Endodermal cell (in vitro differentiated cells): ENCODE measurements at places on chromosomes 5 and 9. TPM values are rescaled to one million over a fixed set of nuclear protein-coding genes. Genes with fewer than 3 reads are reported as not detected.

AGXT2 gene
- total RNA-seq = not detected in 3 replicates

PCDHAC1 gene
- total RNA-seq = 5.3 and 6.1 TPM in 2 replicates

SEC16A gene
- 39.1 to 60.7 TPM (median 58.5 TPM) in 3 replicates for total RNA-seq

PPP2R2B gene
- 0.80 to 3.5 TPM (median 3.3 TPM) in 3 replicates for total RNA-seq

MLANA gene
- not detected in 2 replicates for total RNA-seq

MUSK gene
- not detected in 2 replicates for total RNA-seq

PCDHB15 gene
- 7.5 and 9.8 TPM in 2 replicates for total RNA-seq

BRD3 gene
- total RNA-seq = 84.6 and 103 TPM in 2 replicates

DNA sequence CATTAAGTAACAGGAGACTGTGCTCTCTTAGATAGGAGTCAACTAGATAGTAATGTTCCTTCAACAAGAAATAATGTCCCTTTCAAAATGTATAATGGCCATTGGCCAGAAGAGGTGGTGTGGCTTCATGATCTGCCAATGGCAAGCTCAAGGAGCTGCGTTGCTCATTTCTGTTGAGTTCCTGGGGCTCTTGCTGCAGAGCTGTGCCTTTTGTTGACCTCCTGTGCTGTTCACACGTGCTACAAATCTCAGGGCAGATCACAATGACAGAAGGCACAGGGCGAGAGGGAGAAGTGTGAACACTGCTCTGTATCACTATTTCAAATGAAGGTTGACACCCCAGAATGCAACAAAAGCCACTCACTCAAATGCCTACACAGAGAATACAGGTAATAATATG lies 16.0 kb upstream of the TBC1D2 start:
- DNase-seq = peak; percentile 76

DNA sequence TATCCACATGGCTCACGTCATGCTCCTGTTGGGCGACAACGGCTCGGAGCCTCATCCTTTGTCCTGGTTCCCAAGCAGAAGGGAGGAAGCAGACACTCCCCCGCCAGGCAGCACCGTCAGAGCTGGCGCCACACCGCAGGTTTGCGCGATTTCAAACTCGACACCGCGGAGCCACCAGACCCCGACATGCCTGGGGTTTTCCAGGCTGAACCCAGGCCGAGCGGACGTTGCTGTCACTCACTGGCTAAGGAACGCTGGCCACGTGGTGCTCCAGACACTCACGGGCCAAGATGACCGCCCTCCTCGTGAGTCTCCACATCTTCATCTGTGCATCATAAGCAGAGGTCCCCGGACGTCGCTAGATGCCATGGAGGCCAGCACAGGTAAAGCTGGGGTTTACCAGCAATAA lies 9.0 kb downstream of the TERT start:
- peak; percentile 26 for DNase-seq

GRCh38 chr9:83061036-83061435 lies 1.9 kb downstream of the RASEF start:
- no peak for DNase-seq

- no peak for DNase-seq
These were observed 174.3 kb downstream of the TRPM3 start for GRCh38 chr9:70947086-70947485.

- no peak for DNase-seq
These were observed 114.8 kb downstream of the ROR2 start for GRCh38 chr9:91835216-91835615.

- no peak for DNase-seq
These were observed 13.4 kb downstream of the ELOVL7 start for GRCh38 chr5:60830581-60831127.

GRCh38 chr9:125361837-125362531 lies 100.4 kb downstream of the GAPVD1 start:
- DNase-seq = peak; percentile 76

GRCh38 chr5:1891391-1891790 lies 8.7 kb upstream of the IRX4 start:
- DNase-seq = no peak

- DNase-seq = peak; percentile 54
These were observed 67.1 kb upstream of the CDK20 start for GRCh38 chr9:88041447-88041846.

GRCh38 chr9:121667214-121667613 lies 15.8 kb downstream of the DAB2IP start:
- no peak for DNase-seq

- DNase-seq = no peak
These were observed 529.1 kb upstream of the BRINP1 start for GRCh38 chr9:119898316-119898715.

DNA sequence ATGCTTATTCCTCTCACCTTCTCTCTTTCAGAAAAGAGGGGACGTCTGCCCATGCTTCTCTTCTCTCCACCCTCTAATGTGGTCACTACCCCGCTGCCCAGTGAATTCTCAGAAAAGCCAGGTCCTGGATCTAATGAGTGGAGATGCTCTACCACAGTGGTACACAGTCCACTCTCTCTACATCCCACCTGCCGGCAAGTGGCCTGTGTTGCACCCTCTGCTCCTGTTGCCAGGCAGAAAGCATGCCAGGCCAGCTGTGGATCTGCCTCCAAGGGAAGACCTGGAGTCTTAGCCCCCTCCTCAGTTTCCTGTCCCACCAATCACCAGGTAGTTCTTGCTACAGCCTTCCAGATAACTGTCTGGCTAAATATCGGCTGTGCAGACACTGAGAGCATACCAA lies 71.2 kb upstream of the SPDL1 start:
- DNase-seq = no peak

DNA sequence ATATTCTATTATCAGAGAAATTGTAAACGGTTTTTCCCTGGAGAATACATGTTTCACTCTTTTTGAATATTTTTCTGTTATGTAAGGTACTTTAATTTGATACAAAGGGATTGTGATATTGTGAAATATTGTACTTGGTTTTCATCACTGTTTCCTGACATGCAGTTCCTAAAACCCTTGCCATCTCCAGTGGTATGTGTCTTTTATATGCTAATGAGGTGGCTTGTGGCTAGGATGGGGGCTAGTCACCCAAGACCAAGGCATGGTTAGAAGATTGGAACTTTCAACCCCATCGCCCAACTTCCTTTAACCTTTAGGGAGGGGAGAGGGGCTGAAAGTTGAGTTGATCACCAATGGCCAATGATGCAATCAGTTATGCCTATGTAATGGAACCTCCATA lies 160.6 kb downstream of the TAF11L14 start:
- no peak for DNase-seq

GRCh38 chr5:73729329-73729728 lies 103.3 kb downstream of the ARHGEF28 start:
- DNase-seq = no peak

GRCh38 chr9:100436571-100436970 lies 9.6 kb downstream of the MSANTD3 start:
- no peak for DNase-seq

GRCh38 chr5:132397224-132397623 lies 27.7 kb downstream of the SLC22A5 start:
- no peak for DNase-seq

DNA sequence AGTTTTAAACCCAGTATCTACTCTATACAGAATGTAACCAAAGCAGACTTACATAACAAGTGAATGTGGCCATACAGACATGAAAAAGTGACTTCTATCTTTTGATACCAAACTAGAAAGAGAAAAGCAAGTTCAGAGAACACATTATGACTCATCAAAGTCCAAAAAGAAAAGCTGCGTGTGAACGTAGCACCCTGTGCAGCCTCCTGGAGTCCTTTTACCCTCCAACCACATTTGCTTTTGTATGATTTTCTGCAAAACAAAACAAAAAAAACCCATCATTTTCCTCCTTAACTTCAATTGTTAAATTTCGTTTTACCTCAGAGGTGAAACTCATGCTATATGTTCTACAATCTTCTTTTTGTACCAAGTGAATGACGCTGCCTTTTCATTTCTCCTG lies 2.8 kb upstream of the SMARCA2 start:
- DNase-seq = no peak
